ENCODE measurements at places on chromosomes 7 and 10.

GRCh38 chr7:22061775-22062174 is 116.1 kb upstream of the CDCA7L start:
- DNase-seq, result no peak

DNA sequence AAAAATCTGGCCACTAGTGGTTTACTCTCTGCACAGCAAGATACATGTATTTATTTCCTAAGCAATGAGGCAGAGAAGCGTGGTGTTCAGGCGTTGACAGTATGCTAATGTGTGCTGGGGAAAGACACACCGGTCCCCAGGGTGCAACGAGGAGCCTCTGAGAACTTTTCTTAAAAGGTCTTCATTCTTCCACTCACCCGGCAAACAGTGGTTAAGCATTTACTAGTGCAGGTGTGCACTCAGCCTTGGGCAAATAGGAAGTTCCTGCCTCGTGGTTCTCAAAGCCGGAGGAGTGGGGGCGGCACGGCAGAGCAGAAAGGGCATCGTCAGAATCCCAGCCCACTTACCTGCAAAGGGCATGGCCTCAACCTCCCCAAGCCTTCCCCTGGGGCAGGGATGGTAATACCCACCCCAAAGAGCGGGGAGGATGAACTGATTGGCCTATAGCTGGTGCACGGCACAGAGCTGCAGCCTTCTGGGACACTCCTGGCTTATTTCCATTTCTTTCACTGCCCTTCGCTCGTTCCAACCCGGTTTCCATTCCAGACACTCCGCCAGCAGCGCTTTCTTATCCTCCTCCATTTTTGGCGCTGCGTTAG is 184.3 kb upstream of the CTBP2 start:
- no peak for DNase-seq

DNA sequence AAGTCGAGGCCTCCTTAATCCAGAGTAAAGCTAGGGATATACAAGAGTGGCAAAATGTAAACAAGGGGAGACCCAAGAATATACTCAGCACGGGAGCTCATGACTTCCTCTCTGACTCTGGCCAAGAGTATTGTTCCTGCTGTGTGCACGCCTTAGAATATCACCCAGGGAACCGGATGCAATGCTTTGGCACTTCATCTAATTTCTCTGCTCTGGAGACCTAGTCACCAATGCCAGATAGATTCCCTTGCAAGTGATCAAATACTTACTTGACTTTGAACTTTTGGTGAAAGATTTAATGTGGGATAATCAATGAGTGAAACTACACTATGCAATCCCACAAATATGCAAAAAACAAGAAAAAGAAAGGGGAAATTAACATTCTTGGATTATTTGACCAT is 695.5 kb downstream of the INHBA start:
- DNase-seq, result peak; percentile 72

DNA sequence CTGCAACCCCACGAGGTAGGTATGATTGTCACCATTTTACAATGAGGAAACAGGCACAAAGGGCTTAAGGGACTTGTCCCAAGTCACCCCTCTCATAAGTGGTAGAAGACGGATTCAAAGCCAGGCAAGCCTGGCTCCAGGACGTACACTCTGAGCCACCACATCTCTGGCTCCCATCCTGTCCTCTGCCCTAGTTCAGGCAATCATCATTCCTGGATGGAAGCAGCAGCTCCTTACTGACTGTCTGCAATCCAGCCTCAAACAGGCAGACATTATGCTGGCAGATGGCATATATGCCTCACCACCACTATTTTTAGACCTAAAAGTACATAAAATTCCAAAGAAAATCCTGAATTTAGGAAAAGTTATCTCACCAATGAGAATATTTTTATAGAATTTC is 100.7 kb downstream of the USP6NL start:
- no peak for DNase-seq

GRCh38 chr7:730501-731439 is 3.7 kb upstream of the PRKAR1B start:
- DNase-seq, result no peak

DNA sequence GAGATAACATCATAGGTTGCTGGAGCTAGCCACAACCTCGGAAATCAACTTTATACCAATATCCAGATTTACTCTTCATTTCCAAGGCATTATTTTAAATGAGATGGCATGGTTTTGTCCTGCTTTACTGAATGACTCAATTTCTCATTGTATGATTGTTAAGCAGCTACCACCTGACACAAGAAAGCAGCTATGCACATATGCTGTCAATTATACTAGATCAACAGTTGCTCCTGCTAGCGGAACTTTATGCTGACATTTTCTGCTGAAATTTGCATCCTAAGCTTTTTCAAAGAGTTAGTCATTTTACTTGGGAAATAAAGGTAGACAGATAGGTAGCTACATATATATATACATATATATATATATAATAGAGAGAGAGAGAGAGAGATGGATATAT is 8.9 kb upstream of the CH25H start:
- no peak for DNase-seq

DNA sequence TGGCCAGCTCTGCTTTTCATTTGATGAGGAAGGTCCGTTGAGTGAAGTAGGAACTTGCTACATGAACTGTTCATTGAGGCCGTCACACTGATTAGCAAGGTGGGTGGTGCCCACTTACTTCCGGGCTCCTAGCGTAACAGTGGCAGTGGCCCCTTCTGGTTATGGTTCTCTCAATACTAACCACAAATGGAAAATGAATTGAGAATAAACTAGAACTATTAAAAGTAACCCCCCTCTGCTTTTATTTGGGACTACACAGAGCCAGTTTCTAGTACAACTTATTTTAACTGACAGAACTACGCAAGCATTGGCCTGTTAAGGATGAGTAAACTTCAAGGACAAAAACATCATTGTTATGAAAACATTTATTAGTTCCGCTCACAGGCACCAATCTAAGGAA is 519.1 kb downstream of the INHBA start:
- no peak for DNase-seq

- peak; percentile 10 for DNase-seq
These were observed 151.4 kb downstream of the PTPN20 start for GRCh38 chr10:47062441-47063200.

DNA sequence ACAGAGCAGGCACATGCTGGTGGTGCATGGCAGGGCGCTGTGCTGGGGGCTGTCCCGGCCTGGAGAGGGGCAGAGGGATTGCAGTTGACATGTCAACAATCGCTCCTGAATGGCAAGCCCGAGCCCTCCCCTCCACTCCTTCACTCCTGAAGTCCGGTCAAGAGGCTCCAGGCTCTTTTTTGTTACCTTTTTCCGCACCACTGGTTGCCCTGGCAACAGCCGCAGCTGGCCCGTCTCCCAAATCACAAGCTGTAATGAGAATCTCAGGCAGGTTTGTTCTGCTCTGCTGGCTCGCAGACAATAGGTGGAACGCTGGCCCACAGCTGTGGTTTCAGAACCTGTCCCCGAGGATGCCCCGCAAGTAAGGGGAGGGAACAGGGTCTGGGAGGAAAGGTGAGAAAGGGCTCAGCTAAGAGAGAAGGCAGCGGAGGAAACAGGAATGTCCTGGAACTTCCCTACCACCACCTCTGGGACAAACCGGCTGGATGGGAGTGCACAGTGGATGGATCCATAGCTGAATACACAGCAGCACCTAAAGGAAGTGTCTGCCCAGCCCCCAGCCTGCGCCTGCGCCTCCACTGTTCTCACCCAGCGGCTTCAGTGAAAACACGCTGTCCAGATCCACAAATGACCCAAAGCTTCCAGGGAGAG is 58.9 kb downstream of the CALML3 start:
- DNase-seq, result no peak

DNA sequence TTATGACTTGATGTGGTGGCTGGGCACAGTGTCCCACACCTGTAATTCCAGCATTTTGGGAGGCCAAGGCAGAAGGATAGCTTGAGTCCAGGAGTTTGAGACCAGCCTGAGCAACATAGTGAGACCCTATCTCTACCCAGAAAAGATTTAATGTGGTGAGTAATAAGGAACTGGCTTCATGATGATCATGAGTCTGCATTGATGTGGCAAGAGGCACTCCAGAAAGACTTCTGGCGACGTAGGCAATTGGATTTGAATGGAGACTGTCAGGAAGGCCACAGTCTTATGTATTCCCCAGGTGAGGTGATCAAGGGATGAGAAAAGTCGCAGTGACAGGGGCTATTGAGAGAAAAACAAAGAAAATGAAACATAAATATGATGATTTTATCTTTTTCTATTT is 138.0 kb downstream of the CACNB2 start:
- no peak for DNase-seq

GRCh38 chr10:16770670-16771069 is 46.6 kb downstream of the RSU1 start:
- DNase-seq, result no peak

DNA sequence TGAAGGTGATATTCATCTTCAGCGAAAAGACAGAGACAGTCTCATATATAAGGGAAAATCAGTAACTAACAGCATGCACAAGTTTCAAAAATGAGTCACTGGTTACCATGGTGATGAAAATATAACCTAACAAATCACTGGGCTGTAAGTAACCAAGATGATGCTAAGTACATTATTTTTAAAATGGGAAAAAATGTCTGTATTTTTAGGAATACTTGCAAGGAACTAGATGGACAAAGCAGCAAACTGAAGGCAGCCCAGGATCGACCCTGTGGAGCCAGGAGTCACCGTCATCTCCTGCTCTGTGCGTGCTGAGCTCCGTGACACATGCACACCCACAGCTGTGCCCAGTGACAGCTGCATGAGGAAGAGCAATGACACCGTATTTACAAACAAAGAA is 137.3 kb downstream of the ELMO1 start:
- no peak for DNase-seq

DNA sequence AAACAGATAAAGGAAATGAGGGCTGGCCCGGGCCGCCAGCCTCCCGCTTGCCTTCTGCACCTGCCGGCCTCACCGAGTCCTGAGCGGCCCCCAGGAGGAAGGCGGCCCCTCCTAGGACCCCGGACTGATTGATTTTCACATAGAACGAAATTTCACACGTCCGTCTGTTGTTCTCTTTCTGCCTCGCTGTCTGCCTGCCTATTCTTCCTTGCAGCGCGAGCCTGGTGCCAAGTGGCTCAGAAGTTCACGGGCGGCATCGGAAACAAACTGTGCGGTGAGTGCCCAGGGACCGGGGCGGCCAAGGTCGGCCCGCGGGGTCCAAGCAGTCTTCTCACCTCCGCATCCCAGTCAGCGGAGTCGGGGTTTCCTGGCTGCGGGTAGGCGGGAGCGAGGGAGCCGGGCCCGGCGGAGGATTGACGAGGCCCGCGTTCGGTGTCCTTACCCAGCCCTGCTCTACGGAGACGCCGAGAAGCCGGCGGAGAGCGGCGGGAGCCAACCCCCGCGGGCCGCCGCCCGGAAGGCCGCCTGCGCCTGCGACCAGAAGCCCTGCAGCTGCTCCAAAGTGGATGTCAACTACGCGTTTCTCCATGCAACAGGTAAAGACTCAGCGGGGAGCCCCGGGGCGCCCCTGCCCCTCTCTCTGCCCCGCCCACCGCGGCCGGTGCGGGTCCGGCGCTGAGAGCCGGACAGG is 967 bp downstream of the GAD2 start:
- DNase-seq, result no peak

DNA sequence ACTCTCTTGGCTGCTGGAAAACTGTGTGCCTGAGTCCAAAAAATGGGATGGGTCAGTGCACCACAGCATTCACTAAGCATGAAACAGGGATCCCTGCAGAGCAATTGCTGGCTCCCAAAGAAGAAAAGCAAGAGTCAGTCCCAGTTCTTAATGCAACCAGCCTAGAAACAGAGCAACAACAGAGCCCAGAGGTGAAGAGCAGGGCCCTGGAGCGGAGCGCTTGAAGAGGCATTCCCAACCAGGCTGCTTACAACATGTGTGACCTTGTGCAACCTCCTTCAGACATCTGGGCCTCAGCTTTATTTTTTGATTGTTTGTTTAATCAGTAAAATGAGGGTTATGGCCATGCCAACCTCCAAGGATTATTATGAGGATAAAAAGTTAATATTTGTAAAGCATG is 543.7 kb upstream of the COBL start:
- DNase-seq, result no peak

GRCh38 chr7:98984126-98984525 is 105.8 kb downstream of the TRRAP start:
- DNase-seq, result no peak

- DNase-seq, result no peak
These were observed 184.9 kb downstream of the DNAJB6 start for GRCh38 chr7:157521752-157522151.

DNA sequence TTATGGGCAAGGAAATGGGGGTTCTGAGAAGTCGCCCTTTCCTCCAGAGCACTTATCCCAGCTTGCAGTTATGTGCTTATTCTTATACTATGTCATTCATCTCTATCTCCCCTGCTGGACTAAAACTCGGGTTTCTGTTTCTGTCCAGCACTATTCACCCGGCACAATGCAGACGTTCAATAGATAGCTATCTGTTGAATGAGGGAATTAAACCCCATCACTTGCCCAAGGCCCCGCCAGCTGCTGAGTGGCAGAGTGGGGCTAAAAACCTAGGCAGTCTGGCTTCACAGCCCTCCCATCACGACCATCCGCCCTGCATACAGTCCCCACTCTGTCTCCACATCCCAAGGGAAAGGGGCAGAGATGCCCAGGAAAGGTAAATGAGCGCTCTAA is 5.4 kb downstream of the SLIT1 start:
- DNase-seq, result no peak

DNA sequence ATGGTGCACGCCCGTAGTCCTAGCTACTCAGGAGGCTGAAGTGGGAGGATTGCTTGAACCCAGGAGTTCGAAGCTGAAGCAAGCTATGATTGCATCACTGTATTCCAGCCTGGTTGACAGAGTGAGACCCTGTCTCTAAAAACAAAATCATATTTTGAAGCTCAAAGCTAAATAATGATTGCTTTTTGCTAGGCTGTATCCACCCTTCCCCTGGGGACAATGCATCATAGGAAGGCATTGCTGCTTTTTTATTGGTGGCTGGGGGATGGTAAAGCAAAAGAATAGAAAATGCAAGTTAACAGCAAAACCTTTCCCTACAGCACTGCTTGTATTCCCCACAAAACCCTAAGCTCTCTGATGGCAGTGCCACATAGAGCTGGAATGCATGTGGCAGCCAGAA is 107.5 kb upstream of the WAC start:
- DNase-seq, result no peak

- no peak for DNase-seq
These were observed 274.2 kb upstream of the TCERG1L start for GRCh38 chr10:131585761-131586160.

DNA sequence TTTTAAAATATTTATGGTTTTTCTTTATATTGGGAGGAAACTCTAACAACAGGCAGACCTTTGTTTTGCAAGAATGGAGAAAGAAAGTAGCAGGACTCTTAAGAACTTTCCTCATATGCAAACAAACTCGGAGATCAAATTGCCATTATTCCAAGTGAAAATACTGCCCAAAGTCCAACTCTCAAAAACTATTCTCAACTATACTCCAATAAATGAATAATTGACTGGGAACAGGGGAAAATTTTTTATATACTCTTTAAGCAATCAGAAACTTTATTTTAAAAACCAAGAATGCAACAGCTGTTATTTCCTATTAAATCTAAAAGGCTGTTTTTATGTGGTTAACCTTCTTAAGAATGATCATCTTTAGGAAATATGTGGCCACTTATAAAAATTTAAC is 101.9 kb downstream of the COL28A1 start:
- no peak for DNase-seq
